ENCODE measurements at places on chromosomes 7 and 10. TPM values are rescaled to one million over a fixed set of nuclear protein-coding genes. Genes with fewer than 3 reads are reported as not detected.

The GOLGA7B gene
- not detected for total RNA-seq

The UCMA gene
- not detected for total RNA-seq

The ABCA13 gene
- 3.6 TPM for total RNA-seq

The AKR1C2 gene
- 46.0 TPM for total RNA-seq

The ELFN1 gene
- 12.7 TPM for total RNA-seq

Measured in osteoblast (primary cell).